B cell (primary cell): ENCODE measurements at places on chromosomes 11 and 22. TPM values are rescaled to one million over a fixed set of nuclear protein-coding genes. Genes with fewer than 3 reads are reported as not detected.

Gene OLFML1
- total RNA-seq: not detected in 2 replicates

Gene SCN2B
- total RNA-seq: not detected in 2 replicates

- no peaks in the 10 kb centered on the region for H3K36me3 ChIP-seq
- H3K27me3 ChIP-seq: no peaks in the 10 kb centered on the region
- H3K4me1 ChIP-seq: no peaks in the 10 kb centered on the region
- DNase-seq: no peak
- H3K27ac ChIP-seq: no peak overlapping the region
Measured at GRCh38 chr11:23413057-23413456, 552.8 kb upstream of the CCDC179 start.

GRCh38 chr22:48957987-48958321 is 869.7 kb downstream of the BRD1 start:
- no peak overlapping the region for H3K4me3 ChIP-seq
- DNase-seq: no peak
- no peaks in the 10 kb centered on the region for H3K4me1 ChIP-seq
- H3K27me3 ChIP-seq: no peaks in the 10 kb centered on the region
